NCI-H2171 (cell line): ENCODE measurements at places on chromosomes 6 and 20.

DNA sequence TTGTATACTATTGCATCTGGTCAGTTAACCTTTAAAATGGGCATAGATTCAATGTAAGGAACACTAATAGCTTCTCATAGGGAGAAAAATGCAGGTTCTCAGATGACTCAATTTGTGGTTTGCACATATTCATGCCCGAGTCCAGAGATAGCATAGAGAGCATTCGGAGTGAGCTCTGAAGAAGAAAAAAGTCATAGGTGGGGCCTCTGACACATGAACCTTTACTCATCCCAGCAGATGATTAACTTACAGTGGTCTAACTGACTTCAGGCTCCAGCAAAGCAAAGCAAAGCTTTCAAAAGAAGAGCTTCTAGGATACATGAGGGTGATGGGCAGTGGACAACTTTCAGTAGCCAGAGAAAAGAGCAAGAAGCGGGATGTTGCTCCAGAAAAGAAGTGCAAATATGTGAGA is 55.3 kb upstream of the BTN3A2 start:
- DNase-seq: no peak

DNA sequence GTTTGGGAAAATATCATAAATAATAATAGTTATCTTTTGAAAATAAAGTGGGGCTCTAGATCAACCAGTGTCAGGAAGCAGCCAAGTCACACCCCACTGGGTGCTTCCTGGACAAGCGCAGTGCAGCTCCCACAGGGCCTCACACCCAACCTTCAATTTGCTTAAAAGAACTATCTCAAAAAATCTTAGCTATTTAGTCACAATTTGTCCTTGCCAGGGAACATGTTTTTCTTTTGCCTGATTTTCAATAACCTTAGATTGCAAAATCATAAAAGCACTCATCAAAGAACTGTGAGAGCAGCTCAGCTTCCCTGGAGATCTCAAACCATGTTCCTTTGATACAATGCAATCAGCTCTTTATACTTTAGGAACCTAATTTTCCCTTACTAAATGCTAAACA is 1.6 kb upstream of the NCOA7 start:
- DNase-seq: no peak

- DNase-seq: no peak
Observed at GRCh38 chr6:70389261-70389660, 24.0 kb upstream of the FAM135A start.

DNA sequence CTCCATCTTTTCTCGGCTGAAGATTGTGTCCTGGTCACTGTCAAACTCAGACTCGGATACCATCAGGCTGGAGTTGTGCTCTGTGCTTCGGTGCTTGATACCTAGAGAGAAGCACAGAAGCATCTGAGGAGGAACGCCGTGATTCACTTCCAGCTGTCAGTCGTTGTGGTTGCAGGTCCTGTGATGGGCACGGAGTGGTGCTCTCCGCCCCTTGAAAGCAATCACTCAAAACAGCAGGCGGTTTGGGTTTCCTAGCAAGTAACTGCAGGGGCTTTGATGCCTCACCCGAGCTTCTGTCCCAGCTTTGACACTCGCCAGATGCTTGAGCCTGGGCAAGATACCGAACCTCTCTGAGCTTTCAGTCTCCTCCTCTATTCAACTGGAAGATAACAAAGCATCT is 52.5 kb downstream of the ALDH5A1 start:
- DNase-seq: no peak

DNA sequence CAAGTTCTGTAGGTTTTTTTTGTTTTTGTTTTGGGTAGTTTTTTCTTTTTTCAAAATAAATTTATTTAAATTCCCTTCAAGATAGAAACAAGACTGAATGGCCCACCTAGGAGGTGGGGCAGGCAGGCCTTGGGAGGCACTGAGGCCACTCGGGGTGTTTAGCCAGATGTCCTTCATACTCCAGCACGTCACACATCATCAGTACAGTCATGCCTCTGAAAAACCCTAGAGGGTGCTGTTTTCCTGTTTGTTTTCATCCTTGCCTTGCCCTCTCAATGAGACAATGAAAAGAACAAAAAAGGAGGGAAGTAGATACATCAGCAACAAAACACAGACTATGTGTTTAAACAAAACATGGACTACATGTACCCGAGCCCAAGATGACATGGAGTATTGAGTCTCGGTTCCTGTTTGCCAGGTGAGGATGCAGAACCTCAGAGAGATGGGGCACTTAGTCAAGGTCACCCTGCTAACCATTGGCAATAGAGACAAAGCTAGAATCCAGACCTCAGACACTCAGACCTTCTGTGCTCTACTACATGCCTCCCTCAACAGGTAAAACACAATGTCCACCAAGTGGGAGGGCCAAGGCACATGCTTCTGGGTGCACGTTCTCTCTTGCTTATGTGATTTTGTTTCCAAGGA is 26.8 kb upstream of the CLIC5 start:
- DNase-seq: peak; percentile 13

DNA sequence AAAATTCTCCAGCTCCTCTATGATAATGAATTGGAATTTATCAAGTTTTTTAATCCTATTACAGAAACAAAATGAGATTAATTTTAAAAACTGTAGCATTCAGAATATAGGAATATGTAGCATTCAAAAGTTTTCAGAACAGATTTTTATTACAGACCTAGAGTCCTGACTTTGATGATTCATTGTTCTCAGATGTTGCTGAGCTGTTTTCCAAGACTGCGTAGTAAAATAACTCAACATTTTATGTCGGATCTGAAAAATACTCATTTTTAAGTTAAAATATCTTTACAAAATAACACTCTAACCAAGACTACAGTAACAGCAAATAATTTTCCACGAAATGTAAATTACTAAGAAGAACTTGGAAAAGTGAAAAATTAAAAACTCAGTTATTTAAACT is 67.1 kb downstream of the SYCP2 start:
- no peak for DNase-seq

DNA sequence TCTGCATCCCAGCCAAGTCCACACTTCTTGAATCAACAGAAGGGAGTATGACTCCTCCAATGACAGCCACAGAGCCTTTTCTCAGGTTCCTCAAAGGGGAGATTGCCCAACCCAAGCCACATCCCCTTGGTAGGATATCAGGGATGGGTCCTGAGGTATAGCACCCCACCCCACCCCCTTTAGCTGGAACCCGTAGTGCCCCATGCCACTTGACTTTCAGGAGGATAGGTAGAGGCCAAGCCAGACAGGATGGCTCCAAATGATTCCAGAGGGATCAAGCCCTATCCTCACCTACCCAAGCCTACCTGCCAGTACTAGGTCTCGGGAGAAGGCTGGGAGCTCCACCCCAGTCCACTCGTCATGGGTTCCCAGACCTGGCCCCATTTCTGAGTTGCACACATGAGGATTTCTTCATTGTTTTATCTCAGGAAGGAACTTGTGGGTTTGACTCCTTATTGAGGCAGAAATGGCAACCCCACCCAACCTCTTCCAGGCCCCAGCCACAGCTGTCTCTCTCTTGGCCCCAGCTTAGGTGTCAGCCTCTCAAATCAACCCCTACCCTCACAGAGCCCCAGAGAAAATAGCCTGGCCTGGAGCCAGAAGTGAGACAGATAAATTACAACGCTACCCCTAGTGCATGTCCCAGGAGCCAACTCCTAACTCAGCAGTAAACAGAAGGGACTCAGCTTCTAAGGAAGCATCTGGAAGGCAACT is 3.6 kb downstream of the CCND3 start:
- peak; percentile 3 for DNase-seq

- DNase-seq: no peak
Observed at GRCh38 chr6:112636650-112637262, 289.6 kb downstream of the RFPL4B start.

DNA sequence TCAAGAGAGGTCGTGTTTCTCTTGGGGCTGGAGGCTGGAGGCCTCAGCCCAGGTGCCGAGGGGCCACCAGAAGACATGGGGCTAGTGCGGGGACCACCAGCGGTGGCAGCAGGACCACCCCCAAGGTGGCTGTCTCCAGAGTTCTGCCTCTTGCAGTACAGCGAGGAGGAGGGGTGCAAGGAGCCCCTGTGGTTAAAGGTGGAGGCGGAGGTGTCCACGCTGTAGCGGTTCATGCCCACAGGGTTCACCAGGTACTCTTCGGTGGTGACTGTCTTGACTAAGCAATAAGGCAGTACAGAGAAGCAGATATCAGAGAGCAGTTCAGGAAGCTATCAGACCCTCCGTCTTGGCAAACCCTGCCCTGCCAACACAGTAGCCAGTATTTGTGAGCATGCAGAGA is 103.4 kb downstream of the SCML4 start:
- no peak for DNase-seq

DNA sequence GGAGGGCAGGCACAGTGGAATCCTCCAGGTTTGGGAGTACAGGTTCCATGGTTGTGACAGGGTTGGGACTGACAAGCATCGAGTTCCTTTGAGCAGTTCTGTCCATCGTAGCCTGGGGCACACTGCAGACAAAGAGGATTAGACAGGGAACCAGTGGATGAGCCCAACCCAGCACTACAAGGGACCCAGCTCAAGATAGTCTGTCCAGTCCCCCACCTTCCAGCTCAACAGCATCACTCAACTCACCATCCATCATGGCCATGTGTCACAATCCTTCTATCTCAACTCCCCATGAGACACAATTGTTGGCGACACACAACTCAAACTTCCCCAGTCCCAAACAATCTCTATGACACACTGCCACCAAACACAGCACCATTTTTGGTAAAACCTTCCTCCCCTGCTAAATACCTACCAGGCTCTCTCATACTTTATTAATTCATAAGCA is 11.8 kb upstream of the GPSM3 start:
- no peak for DNase-seq

- no peak for DNase-seq
Observed at GRCh38 chr6:43310624-43311023, 2.0 kb upstream of the CRIP3 start.

DNA sequence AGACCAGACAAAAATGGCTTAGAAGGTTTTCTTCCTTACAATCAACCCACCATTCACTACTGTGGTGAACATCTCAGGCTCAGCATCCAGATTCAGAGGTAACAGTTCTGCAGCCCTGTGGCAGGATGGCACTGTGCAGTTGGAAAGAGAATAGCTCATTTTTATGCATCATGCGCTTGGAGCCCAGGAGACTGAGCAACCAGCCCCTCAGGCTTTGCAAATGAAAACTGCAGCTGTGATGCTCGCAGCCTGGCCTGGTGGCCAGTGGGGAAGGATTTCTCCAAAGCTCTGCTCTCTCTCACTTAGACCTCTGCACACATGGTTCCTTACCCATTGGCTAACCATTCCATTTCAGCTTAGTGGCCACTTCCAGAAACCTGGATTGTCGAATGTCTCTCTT is 45.8 kb downstream of the GABRR2 start:
- DNase-seq: no peak

GRCh38 chr20:22834651-22835256 is 200.4 kb upstream of the SSTR4 start:
- no peak for DNase-seq
